Left renal cortex interstitium (tissue), 4 donors: ENCODE measurements at places on chromosomes 2 and 18.

- no peak for DNase-seq
Observed at GRCh38 chr2:15718103-15718943, 126.7 kb downstream of the DDX1 start.

DNA sequence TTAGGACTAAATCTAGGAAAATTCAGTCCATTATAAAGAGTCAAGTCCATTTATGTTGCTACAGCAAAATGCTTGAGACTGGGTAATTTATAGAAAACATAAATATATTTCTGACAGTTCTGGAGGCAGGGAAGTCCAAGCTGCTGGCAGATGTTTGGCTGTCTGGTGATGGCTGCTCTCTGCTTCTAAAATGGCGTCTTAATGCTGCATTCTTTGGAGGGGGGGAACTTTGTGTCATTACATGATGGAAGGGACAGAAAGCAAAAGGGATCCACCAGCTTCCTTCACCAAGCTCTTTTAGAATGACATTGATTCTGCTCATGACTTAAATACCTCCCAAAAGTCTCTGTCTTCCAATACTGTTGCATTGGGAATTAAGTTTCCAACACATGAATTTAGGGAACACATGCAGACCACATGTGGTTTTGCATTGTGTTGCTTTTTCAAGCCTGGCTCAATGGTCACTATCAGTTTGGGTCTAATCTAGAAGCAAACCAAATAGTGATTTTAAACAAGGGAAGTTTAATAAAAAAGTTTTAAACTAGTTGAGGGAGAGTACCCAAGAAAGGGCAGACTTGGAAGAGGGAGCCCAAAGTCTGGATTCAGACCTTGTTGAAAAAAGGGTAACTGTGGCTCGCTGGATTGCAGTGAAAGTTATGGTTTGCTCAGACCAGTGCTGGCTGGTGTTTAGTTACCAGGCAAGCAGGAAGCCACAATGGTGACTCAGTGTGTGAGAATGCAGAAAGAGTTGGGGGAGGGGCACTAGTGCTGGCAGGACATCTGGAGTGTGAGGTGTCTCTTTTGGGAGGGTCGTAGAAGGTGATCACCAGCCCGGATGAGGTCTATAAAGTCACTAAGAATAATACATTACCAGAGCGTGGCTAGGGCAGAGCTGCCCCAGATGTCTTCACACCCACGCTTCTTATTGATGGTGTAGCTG lies 30.8 kb downstream of the C18orf54 start:
- DNase-seq: no peak

DNA sequence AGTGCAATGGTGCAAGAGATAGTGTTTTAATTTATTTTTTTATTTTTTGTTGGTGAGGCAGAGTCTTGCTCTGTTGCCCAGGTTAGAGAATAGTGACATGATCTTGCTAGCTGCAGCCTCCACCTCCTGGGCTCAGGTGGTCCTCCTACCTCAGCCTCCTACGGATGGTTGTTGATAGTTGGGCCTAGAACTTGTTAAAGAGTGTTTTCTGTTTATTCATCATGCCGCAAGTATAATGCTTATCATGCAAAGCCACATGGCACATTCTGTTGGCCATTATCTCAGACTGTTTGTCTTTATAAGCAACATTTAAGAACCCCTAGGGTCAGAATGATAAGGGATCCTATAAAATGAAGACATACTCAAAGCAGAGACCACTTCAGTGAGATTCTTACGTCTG lies 1.7 kb downstream of the UGGT1 start:
- DNase-seq: no peak

GRCh38 chr2:30689496-30690125 lies 117.6 kb downstream of the CAPN13 start:
- DNase-seq: no peak

DNA sequence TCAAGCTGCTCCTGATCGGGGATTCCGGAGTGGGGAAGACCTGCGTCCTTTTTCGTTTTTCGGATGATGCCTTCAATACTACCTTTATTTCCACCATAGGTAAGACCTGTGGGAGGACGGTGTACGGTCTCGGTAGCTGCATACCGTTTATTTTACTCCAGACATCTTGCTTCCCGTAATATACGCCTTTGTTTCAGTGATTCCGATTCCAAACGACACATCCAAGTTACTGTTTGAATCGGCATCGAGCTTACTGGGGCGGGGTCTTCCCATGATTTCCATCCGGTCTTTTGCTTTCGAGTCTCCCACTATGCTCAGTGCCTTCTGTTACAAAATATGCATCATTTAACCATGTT lies 731 bp downstream of the RAB10 start:
- no peak for DNase-seq

GRCh38 chr2:179818546-179818945 lies 42.9 kb downstream of the ZNF385B start:
- no peak for DNase-seq

DNA sequence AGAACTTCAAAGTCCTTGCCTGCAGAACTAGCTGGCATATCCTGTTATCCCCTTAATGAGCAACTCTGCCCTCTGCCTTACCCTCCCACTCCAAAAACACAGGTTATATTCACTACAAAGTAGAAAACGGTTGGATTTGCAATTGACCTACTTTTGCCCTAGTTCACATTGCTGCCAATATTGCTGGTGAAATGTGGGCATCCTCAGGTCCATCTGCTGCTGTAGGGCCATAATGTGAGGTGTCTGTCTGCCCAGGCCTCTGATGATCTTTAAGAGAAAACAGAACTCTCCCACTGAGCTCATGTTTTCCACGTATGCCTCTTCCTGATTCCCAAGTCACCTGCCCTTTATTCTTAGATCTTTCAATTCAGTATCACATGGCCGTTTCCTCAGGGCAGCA lies 294.0 kb upstream of the CDH20 start:
- no peak for DNase-seq

DNA sequence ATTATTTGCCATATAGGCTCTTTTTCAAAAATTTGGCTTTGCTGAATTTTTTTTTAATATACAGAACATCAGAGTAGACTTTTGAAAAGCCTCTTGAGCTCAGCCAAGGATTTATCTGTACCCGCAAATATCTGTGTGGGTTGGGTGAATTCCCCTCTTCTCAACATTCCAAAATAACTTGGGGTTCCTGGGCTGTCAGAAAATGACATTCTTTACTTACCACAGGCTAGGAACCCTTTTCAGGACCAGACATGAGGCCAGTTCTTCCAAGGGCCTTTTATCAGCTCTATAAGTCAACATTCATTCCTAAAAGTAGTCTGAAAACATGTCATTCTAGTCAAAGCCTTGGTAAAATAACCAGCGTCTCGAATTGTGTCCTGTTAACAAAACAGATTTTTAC lies 28.8 kb upstream of the FEZ2 start:
- DNase-seq: no peak

DNA sequence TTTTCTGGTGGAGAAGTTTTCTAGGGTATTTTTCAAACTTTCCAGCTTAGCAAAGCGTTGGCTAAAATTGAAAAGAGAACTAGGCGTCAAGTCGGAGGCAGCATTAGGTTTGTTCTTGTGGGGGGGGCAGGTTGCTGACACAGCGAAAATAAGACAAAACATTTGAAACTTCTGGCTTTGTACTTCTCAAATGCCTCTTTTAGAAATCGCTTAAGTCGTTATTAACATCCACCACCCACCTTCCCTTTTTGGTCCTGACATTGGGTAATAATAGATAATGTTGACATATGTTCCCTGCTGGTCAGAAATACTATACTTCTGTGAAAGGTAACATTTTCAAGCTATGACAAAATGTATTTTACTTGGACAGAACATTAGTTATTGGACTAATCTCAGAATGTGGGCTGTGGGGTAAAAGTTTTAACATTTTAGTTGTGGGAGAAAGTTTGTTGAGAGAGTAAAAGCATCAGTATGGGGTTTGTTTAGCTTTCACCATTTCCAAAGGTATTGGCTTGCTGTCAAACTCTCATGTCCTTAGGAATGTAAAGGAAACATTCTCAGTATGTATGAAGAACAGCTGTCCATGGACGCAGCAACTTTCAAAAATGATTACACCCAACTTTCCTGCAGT lies 88.1 kb upstream of the ZEB2 start:
- DNase-seq: no peak

GRCh38 chr2:132632000-132632649 lies 37.9 kb downstream of the LYPD1 start:
- no peak for DNase-seq

DNA sequence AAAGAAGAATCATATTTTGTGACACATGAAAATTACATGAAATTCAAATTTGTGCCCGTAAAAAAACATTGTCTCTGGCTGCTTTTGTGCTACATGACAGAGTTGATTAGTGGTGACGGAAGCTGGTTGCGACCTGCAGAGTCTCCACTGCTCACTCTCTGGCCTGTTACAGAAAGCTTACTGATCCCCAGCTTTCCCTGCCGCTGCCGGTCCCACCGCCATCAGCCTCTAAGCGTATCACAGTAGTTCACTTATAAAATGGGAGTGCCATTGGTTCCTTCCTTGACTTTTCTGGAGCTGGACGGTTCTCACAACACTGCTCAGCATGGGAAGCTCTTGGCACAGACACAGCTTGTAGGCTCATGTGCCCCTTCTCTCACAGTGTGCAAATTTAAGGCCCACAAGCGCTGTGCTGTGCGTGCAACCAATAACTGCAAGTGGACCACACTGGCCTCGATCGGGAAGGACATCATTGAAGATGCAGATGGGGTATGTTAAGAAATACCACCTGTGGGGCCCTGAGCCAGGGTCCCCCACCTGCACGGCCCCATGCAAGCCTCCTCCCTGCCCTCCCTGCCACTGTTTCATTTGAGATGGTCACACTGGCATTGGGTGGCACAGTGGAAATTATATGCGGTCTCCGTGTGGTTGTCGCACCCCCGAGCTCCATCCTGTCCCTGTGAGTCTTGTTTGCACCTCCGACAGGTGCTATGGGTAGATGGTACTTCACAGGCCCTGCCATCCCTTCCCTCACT lies 81.3 kb downstream of the DGKD start:
- no peak for DNase-seq

- DNase-seq: no peak
Observed at GRCh38 chr18:78856569-78857313, 122.9 kb upstream of the SALL3 start.

- no peak for DNase-seq
Observed at GRCh38 chr2:173119069-173119807, 43.6 kb downstream of the MAP3K20 start.

GRCh38 chr2:176126929-176127773 lies 2.4 kb upstream of the HOXD8 start:
- DNase-seq: no peak

GRCh38 chr18:3596637-3597384 lies 146.8 kb downstream of the TGIF1 start:
- DNase-seq: no peak

DNA sequence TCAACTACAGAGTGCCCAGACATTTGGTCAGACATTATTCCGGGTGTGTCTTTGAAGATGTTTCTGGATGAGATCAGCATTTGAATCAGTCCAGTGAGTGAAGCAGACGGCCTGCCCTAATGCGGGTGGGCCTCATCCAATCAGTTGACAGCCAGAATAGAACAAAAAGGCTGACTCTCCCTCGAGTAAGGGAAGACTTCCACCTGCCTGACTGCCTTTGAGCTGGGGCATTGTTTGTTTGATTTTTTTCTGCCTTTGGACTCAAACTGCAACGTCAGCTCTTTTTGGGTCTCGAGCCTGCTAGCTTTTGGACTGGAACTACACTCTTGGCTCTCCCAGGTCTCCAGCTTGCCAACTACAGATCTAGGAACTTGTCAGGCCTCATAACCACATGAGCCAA lies 111.7 kb upstream of the AGAP1 start:
- DNase-seq: no peak

- DNase-seq: no peak
Observed at GRCh38 chr2:231642631-231643494, 50.2 kb downstream of the TEX44 start.

DNA sequence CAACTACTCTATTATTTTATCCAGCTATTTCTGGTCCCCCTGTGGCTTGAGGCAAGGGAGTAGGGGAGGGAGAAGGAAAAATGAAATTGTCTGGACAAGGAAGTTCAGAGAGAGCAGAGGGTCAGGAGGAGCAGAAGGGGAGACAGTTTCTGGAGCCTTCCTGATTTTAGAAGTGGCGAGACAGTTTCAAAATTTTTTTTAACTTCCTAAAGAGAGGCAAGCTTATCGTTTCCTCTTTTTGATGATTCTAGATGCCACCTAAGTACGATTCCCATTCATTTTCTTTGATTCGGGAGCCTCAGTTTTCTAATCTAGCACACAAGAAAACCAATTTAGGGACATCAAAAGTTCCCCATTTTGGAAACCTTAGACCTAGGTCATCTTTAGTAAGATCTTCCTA lies 96.9 kb upstream of the B3GNT2 start:
- DNase-seq: no peak

GRCh38 chr2:212722046-212722445 lies 183.4 kb upstream of the ERBB4 start:
- no peak for DNase-seq

DNA sequence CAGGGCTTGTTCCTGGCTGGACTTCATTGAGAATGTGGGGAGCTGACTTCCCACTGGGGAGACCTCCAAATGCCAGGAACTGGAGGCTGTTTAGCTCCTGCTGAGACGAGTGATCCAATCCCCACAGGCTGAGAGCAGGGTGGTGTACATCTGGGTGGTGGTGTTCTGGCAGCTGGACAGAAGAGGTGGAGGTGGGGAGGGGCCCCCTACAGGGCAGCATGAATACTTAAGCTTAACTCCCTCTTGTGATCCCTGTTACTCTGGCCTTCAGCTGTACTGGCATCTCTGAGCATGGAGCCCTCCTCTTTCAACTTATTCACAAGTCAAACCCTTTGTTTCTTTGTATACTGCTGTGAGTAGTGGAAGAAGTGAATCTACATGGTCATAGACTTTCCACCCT lies 167.8 kb upstream of the LYPD1 start:
- no peak for DNase-seq

DNA sequence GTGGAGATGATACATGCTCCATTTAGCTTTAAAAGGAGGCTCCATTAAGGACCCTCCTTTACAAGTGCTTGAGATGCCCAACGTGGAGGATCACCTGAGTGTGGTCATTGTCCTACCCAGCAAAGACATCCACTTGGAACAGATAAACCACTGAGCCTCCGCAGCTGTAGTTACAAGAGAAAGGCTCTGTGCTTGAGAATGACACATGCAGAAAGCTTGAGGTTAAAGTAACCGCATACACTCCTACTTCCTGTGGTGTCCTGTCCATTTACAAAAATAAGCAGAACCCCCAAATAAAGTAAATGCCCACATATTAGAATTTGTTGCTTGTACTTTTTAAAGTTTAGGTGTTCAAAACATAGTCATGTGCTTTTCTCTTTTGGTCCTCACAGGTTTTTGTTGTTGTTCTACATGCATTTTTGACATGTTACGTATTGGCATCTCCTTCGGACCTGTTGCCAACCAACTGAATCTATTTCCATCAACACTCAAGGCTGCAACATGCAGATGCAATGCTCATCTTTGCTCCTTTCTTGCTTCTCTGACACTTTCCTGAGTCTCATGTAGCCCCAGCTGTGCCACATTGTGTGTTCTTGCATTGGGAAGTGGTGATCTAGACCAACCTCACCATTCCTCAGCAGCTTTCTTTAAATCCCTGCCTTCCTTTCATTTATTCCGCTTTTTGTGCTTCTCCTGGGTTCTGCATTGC lies 56.0 kb downstream of the SERPINB7 start:
- no peak for DNase-seq

DNA sequence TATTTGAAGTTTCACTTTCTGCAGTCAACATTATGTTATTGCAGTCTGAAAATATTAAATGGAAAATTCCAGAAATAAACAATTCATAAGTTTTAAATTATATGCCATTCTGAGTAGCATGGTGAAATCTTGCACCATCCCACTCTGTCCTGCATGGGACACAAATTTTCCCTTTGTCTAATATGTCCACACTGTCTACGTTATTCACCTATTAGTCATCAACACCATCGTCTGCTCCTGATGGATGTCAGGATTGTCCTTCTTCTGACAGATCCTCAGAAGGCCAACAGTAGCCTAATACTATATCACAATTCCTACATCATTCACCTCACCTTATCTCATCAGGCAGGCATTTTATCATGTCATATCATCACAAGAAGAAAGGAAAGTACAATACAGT lies 163.1 kb downstream of the TXNL1 start:
- DNase-seq: no peak
